ENCODE measurements at places on chromosomes 5 and 9.

DNA sequence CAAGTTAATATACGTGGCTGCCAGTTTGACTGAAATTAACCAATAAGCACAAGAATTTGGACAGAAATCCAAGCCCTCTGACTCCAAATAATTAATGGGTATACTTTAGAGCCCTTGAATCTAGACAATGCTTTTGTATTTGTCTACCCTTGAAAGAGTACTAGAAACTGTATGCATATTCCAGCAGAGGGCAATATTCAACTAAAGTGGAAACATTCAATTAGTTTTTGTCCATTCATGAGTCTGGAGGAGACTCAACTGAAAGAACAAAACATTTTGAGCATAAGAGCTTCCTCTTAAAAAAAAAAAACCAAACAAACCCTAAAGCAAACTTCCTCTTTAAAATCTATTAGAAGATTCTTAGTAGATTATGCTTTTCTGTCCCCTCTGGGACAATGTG, 157.8 kb downstream of the ARHGEF28 start:
- DNase-seq, result no peak

DNA sequence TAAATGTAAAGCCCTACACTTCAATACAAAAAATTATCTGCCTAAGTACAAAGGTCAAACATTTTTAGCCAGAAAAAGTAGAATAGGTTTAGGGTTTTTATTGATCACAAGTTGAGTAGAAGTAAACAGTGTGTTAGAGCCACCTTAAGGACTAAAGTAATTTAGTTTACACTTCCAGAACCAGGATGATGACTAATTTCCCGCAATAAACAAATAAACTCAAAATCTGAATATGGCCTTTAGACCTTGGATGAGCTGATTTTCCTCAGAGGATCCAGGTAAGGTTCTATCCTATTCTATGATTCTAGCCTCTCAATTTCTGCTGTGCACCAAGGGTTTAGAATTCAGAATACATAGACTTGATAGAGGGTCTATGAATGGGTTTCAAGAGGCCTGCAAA, 179.4 kb upstream of the TBCA start:
- DNase-seq, result no peak

DNA sequence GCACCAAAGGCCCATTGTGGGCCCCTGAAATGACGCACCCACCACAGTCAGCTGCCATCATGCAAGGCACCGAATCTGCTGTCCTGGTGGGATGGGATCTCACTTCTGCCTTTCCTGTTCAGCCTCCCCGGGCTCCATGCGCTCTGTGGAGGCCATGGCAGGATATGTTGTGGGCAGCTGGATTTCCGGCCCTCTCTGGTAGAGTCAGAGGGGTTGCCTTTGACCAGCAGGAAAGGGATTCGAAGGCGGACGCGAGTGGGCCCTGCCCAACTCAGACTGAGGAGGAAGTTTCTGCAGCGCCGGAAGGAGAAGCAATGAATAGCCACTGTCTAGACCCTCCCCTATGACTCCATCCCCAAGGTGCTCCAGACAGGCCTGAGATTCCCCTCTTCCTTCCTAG, 35.5 kb downstream of the GADD45G start:
- no peak for DNase-seq

DNA sequence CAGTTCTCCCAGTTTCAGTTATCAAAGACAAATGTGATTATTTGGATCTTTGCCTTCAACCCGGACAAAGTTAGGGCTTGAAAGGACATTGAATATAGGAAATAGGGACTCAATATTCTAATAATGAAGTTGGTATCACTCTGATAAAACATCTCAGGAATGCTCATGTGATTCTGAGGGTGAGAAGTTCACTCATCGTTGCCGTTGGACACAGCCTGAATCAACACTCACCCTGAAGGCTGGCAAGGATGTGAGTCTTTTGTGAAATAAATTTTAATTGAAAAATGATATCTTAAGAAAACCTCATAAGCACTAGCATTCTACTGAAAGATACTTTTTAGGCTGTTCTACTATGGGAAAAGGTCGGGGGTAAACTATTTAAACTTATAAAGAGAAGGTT, 44.8 kb upstream of the C9orf72 start:
- DNase-seq, result no peak
